ENCODE measurements at places on chromosomes 12 and 14. TPM values are rescaled to one million over a fixed set of nuclear protein-coding genes. Genes with fewer than 3 reads are reported as not detected.
A peak's percentile ranks its signal among the peaks of the same experiment; 100 is the strongest.

MUCL1 gene
- not detected for total RNA-seq

NYNRIN gene
- 32.7 TPM for total RNA-seq

INHBC gene
- not detected for total RNA-seq

KLHDC1 gene
- total RNA-seq = 9.8 TPM

PKP2 gene
- 25.3 TPM for total RNA-seq

SPTSSA gene
- total RNA-seq = 26.8 TPM

DEPDC4 gene
- total RNA-seq = 1.4 TPM

RAD51AP1 gene
- total RNA-seq = 2.3 TPM

TECPR2 gene
- 36.3 TPM for total RNA-seq

OS9 gene
- total RNA-seq = 201 TPM

RD3L gene
- total RNA-seq = not detected

RNASE1 gene
- total RNA-seq = 67.3 TPM

NAV3 gene
- 43.1 TPM for total RNA-seq

DNA sequence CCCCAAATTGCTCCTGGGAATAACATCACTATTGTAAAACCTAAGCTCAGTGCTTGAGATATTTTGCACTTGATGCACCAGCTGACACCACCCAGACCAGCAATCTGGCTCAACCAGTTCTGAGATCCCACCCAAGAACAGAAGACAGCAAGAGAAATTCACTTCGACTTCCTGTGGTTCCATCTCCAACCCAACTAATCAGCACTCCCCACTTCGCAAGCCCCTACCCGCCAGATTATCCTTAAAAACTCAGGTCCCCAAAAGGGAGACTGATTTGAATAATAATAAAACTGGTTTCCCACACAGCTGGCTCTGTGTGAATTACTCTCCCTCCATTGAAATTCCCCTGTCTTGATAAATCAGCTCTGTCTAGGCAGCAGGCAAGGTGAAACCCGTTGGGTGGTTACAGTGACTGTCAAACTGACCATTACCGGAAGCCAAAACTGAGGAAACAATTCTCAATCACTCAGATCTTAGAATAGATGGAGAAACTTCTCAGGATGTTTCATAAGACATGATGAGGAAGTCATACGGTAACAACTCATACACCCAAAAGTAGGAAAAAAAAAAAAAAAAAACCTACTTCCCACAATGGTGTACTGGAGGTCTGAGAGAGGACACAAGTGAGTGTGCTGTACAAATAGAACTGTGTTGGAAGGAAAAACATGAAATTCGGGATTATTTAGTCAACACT, 92.4 kb downstream of the TMTC1 start:
- no peak for DNase-seq

DNA sequence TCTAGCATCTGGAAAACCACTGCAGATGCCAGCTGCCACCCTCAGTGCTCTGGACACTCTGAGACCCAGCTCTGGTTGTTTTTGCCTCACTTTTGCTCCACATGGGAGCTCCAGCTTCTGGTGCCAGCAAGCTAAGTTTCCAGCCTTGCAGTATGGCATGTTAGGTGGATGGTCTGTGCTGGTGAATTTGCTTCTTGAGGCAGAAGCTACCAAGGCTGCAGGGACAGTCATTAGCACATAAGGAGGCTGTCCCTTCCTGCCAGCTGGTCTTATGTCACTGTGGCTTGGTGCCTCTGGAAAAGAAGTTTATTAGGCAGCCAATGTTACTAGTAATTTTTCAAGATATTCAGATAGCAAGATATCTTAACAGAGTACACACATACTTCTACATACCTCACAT, 64.2 kb upstream of the CSRP2 start:
- no peak for DNase-seq

DNA sequence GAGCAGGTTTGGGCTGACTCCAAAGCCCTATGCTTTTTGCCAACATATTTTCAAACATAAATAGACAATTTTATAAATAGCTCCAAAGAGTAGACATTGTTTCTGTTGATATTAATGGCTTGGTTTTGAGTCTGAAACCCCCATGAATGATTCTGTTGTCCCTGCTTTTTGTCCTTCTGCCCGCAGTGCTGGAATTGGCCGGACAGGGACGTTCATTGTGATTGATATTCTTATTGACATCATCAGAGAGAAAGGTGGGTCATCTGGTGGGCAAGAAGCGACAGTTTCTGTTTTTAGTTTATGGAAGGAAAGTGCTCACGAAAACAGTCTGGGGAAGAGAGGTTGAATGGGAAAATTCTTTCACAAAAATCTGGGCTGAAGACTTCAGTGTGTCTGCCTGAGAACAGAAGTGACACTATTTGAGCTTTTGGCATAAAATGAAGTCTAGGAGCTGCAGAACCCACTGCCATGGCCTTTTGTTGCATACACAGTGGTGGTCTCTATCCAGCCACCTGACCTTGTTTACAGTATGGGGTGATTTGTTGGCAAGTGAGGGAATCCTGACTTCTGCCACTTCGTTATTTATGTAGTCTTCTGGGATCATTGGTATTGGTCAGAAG, 69.6 kb downstream of the PTPN11 start:
- DNase-seq = no peak

DNA sequence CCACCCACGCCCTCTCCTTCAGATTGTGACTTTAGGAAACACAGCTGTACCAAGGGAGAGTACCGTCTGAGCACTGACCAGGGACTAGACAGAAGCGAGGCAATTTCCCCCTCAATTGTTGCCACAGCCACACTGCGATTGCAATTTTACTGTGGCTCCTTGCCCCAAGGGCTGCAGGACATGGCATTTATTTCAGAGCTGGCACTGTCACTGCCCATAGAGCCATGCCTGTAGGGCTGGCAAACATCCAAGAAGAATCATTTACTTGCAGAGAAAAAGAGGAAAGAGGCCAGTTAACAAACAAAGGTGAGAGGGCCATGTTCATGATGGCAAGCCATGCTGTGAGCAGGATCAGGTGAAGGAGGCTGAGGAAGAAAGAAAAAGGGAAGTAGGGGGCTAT, 129.6 kb downstream of the EMP1 start:
- DNase-seq = no peak

- no peak for DNase-seq
These were observed 6.8 kb upstream of the SYNE3 start for GRCh38 chr14:95523051-95523814.

- no peak for DNase-seq
These were observed 31.9 kb downstream of the MMAB start for GRCh38 chr12:109541413-109541726.

DNA sequence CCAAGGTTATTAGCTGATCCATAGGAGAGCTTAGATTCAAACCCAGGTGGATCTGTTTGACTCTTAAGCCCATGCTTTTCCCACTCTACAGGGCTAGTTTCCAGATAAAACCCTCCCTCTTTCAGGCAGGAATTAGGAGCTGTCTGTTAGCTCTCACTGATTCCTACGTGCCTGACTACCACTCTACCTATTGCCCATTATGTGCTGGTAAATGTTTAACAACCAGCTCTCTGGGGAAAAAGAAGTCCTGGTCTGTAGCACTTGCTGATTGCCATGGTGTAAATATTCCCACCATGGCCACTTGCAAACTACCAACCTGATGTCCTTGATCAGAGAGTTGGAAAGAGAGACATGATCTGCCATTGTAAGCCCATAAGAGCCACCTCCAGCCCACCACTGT, 65.5 kb upstream of the BDKRB2 start:
- no peak for DNase-seq

DNA sequence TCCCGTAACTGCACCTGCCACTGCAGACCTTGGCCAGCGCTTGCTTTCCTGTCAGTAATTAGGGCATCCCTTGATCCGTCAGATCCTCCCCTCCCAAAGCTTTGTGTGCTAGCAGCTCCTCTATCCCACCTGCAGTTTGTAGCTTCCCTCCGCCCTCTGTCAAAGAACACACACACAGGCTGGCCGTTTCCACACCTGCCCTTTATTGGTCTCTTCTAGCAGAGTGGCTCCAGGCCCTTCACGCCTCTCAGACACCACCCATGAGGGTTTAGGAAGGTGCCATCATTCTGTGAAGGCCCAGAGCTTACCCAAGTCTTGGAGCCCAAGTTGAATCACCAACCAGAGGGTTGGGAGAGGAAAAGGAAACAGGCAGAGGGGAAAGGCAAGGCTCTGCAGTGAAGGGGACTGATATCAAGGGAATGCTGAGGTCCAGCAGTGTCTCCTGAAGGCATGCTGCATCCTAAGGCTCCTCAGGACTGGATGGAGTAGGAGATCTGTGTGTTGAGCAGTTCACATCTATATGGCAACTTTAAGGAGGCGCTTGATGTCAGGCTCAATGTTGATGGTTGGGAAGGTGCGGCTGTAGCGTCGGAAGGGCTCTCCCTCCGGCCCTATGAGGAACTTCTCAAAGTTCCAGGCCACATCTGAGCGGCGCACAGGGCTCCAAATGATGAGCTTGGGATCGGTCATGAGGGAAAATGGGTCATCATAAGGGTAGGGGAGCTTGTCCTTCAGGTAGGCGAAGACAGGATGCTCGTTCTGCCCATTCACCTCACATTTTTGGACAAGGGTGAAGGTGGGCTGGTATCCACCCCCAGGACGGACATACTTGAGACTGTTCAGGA, 3.4 kb downstream of the GPX2 start:
- DNase-seq = no peak

DNA sequence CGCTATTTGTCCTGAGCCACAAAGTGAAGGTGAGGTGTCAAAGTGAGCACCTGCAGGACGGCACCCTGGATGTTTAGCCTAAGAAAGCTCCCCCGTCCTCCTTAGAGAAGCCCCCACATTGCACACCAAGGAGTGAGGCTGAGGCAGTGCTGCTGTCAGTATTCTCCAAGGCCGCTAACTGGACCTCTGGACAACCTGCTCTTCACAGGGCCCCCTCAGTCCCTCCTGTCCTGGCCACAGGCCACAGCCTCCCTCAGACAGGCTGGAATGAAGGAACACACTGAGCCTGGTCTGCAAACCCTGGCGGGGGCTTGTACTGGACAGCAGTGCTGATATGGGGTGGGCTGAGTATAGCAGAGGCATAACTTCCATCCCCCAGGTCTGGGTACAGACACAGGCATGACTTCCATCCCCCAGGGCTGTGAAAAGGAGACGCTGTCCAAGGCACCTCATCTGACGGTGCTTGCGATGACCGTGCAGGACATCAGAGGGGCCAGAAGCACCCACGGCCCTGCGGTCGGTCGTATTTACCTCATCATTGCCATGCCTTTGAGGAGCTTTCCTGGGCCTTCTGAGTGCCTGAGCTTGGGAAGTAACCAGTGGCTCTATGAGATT, 82.4 kb upstream of the DIO3 start:
- DNase-seq = peak; percentile 23

DNA sequence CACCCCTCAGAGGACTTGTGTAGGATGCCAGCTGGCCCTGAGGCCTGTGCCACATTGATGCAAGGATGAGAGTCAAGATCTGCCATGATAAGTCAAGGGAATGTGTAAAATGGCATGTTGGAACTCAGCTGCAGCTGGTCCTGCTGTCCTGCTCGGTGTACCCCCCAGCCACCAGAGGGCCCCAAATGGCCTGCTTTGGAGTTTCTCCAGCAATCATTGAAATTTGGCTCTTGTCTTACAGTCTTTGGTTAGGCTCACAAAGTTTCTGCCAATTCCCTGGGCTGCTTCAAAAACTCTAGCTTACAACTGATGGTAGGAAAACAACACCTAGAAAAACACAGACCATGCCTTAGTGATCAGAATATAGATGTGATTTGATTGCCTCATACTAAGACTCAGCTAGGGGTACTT, 76.8 kb downstream of the HSD17B6 start:
- peak; percentile 56 for DNase-seq

GRCh38 chr12:124422142-124422569, 127.3 kb downstream of the RFLNA start:
- peak; percentile 69 for DNase-seq

DNA sequence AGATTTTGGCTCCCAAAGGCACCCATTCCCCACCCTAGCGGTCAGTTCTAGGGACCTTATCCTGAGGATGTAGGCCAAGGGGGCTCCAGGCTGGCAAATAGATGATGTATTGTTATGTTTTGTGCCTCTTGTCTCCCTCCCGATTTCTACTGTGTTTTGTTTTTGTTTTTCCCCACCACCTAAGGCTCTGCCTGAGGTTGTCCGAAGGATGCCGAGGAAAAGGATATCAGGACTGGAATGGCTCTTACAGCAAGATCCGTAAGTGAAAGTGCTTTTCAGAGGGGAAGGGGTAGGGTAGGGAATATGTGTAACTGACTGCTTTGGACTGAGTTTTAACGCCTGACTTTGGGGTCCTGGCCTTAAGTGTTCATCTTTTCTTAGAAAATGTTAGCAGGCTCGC, 6.6 kb downstream of the FOXG1 start:
- DNase-seq = no peak

GRCh38 chr14:29721586-29721985, 206.1 kb downstream of the PRKD1 start:
- no peak for DNase-seq

DNA sequence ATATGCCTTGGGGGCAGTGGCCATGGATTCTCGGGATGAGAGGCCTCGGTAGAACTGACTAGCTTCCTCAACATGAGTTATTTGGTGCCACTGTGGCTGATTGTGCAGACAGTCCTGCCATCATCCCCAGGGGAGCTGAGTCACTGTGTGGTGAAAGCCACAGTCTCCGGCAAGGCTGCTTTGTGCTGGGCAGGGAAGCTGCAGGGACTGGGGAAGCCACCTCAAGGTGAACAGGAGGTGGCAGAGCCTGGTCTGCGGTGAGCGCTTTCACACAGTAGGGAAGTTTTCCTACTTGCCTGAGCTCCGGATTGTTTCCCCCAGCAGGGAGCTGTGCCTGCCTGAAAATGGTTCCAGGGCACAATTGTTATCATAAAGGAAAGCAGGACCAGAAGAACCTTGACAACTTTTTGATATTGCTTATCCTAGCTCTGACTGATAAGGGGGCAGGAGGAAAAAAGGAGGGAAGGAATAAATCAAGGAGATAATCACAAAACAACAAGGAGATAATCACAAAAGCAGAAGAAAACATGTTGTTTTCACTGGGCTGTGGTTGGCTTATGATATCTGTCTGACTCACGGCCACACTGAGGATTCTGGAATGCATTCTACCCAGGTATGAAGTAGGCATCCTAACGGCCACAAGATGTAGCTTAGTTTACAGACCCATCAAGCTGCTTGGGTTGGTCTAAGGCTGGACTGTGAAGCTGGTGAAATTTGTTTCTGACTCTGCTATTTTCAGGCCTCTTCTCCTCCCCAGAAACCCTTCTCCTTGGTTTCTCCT, 32.2 kb upstream of the GNG2 start:
- DNase-seq = no peak

DNA sequence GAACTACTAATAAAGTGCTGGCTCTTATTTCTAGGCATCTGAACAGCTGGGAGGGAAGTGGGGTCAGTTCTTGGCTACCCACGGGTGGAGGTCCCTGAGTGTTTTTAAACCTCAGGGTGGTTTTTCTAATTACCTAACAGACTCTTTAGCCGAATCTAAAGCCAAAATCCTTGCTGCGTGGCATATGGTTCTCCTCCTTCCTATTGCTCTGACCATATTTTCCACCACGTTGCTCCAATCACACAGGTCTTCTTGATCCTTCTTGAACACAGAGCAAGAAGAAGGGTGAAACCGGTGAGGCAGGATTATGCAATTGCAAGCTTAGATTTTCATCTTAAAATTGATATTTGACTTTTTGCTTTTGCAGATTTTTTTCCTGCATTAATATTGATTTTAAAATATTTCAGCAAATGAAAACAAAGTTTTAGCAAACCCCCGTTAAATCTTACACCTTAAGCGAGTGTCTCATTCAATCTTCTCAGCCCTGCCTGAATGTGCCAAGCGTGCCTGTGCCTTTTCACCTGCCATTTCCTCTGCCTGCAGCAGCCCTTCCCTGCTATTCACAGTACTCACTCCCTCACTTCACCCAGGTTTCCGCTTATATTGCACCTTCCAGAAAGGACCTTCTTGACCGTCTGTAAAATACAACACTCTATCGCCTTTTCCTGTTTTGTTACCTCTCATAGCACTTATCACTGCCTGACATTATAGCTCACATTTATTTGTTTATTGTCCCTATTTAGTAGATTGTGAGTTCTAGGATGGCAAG, 506.0 kb downstream of the DIO2 start:
- DNase-seq = no peak
